Tibial nerve (tissue), 4 donors: ENCODE measurements at places on chromosomes 2 and 18. TPM values are rescaled to one million over a fixed set of nuclear protein-coding genes. Genes with fewer than 3 reads are reported as not detected.

IL36A gene
- not detected for total RNA-seq

PRADC1 gene
- 14.4 TPM for total RNA-seq

YES1 gene
- 47.5 TPM for total RNA-seq

LINC00305 gene
- not detected for total RNA-seq

DNA sequence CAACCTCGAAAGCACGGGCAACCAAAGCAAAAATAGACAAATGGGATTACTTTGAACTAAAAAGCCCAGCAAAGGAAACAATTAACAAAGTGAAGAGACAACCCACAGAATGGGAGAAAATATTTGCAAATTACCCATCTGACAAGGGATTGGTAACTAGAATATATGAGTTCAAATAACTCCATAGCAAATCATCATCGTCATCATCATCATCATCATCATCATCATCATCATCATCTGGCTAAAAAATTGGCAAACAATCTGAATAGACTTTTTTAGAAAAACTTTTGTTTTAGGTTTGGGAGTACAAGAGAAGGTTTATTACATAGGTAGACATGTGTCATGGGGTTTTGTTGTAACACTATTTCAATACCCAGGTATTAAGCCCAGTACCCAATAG is 1239.3 kb upstream of the FAM98A start:
- H3K4me1 ChIP-seq, result no peaks in the 10 kb centered on the region
- no peaks in the 10 kb centered on the region for H3K36me3 ChIP-seq
- H3K4me3 ChIP-seq, result no peak overlapping the region
- no peak overlapping the region for H3K27ac ChIP-seq
- no peaks in the 10 kb centered on the region for H3K27me3 ChIP-seq

GRCh38 chr2:233470011-233470687 is 96.4 kb downstream of the USP40 start:
- H3K4me3 ChIP-seq, result no peak overlapping the region
- no peaks in the 10 kb centered on the region for H3K27me3 ChIP-seq
- H3K36me3 ChIP-seq, result no peaks in the 10 kb centered on the region

GRCh38 chr2:174198846-174199564 is 49.3 kb downstream of the OLA1 start:
- no peak overlapping the region for H3K4me3 ChIP-seq
- no peak for DNase-seq
- H3K4me1 ChIP-seq, result no peaks in the 10 kb centered on the region
- H3K36me3 ChIP-seq, result no peaks in the 10 kb centered on the region
- H3K27me3 ChIP-seq, result no peaks in the 10 kb centered on the region
- no peak overlapping the region for H3K27ac ChIP-seq

DNA sequence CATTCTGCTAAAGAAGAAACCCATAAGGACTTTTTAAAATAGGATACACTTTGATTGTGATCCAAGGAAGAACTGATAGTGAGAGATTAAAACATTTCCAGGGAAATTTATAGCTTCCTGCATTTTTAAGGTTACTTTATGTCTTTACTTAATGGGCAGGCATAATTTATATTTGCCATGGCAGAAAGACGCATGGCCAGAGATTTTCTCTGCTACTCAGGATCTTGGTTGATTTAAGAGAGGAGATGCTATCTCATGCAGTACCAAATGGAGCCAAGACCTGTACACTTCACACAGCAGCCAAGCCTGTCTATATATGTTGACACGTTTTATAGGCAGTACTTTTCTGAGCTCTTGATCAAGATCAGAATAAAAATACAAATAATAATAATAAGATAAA is 60.9 kb upstream of the NT5C1B start:
- no peak overlapping the region for H3K27ac ChIP-seq
- no peak overlapping the region for H3K4me3 ChIP-seq
- no peaks in the 10 kb centered on the region for H3K4me1 ChIP-seq
- H3K27me3 ChIP-seq, result no peaks in the 10 kb centered on the region
- no peak for DNase-seq
- H3K36me3 ChIP-seq, result no peaks in the 10 kb centered on the region
